NCI-H1417 treated with DMSO at 0.1 percent for 48 hours (cell line): ENCODE measurements at places on chromosomes 6 and 20.

DNA sequence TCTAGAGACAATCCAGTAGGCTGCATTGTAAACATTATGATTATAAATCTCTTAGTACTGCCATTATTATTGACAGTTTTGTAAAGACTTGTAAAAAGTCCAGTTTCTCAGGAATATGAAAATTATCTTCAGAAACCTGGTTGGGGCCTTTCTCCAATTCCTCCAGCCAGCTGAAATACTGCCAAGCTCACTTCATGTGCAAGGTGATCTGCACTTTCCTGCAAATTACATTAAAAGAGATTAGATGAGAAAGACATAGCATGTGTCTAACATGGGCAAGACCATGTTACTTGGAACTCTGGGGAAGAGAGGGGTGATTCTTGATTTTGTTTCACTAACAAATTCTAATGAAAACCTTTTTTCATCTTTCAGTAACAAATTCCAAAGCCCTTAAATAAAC lies 24.0 kb downstream of the PGM3 start:
- no peak for DNase-seq

DNA sequence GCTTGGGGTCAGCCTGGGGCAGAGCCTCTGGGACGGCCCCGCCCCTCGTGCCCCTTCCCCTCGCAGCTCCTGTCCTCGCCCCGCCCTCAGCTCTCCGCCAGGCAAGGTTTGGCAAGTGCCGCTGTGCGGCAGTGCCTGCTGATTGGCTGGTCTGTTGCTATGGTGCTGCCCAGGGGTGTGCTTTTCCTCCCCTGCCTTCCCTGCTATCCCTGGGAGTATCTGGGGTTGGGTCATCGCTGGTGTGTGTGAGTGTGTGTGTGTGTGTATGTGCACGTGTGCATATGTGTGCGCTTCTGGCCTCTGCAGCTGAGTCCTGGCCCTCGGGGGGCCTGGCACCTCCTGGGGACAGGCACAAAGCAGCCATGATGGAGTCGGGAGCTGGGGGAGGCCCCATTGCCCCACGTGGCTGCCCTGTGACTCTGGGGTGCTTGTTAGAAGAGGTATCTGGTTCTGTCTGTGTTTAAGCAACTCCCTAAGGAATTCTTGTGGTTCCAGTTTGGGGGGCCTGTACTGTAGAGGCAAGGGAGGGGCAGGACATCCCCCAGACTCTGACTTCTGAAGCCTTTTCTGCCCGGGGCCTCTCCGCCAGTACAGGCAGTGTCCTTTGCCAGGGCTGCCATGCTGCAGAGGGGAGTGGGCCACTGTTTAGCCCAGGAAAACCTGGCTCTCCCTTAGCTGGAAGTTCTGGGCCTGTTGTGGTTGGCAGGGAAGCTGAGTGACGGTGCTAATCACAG lies 6.9 kb downstream of the RTEL1 start:
- DNase-seq: no peak

DNA sequence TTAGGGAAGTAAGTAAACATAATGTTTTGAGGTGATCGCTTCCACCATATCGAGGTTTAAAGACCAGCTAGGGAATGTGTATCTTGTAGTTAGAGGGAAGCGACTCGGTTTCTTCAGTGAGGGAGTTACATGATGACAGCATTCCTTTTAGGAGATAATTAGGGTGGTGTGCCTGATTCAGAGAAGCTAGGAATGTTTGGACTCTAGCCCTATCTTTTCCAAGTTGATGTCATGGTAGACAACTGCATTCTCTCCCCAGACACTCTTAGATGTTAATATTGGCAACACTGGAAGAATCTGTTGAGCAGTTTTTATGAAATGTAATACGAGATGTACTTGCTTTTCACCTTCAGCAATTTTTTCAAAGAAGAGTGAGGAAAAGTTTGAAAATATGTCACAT lies 12.9 kb upstream of the HIVEP1 start:
- DNase-seq: no peak

GRCh38 chr6:138008791-138009190 lies 98.4 kb downstream of the PERP start:
- no peak for DNase-seq

- no peak for DNase-seq
Measured at GRCh38 chr6:16684195-16684689, 77.0 kb downstream of the ATXN1 start.

GRCh38 chr6:40809627-40810026 lies 222.5 kb upstream of the LRFN2 start:
- DNase-seq: no peak

GRCh38 chr20:63759377-63759901 lies 19.9 kb downstream of the SLC2A4RG start:
- DNase-seq: no peak

GRCh38 chr6:44522871-44523270 lies 135.4 kb downstream of the CDC5L start:
- no peak for DNase-seq
